Activated naive CD8-positive, alpha-beta T cell treated with anti-CD3 and anti-CD28 coated beads, Interleukin-2, amount 50 U/mL, for 24 hours (primary cell): ENCODE measurements at places on chromosomes 3 and 15.

DNA sequence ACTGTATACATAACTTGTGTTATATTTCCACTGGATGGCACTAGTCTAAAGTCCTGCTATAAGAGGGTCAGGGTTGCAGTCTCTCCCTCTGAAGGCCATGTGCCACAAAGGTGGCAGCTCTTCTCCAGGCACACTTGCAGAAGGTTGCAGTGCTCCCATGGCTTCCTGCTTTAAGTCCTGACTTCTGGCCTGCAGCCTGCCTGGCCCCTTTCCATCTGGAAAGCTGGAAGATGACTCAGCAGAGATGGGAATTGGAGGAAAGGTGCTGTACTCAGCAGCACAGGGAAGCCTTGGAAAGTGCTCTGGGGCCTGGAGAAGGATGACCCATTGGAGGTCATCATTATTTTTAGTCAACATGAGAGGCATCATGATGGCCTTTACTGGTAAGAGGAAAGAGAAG is 40.9 kb upstream of the MRPL3 start:
- no peak for DNase-seq

DNA sequence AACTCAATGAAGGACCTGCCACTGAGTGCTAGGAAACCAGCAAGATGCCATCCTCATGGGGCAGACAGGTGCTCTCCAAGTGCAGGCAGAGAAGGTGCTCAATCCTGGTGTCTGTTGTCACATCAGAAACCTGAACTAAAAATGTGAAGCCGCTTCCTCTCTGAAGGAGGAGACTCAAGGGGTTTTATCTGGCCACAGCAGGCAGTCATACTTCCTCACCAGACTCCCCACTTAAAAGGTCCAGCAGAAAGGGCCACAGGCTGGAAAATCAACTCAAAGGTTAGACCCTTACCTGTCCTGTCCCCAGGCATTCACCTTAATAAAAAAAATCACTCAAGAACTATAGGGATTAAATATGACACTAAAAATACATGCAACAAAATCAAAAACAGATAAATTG is 4.8 kb downstream of the CCDC12 start:
- no peak for DNase-seq

DNA sequence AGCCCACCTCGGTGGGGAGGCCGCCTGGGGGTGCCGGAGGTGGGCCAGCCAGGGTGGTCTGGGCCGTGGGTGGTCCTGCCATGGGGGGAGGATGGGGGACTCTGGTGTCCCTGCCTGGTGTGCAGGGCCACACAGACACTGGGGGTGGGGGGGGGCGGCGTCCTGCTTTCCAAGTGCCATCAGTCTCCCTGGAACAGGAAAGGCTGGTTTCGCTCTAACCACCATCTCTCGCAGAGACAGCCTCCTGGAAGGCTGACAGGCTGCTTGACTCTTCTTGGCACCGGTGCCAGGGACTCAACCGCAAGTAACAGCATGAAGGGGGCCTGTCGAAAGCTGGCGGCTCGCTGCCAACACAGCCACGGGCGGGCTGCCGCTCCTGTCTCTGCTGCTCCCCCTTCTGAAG is 40.3 kb downstream of the RGMA start:
- no peak for DNase-seq

GRCh38 chr15:92163641-92164040 is 230.0 kb upstream of the ST8SIA2 start:
- DNase-seq, result no peak

- DNase-seq, result no peak
Observed at GRCh38 chr3:132378048-132378762, 39.1 kb upstream of the DNAJC13 start.

- DNase-seq, result no peak
Observed at GRCh38 chr3:98796334-98796733, 33.2 kb downstream of the ST3GAL6 start.

DNA sequence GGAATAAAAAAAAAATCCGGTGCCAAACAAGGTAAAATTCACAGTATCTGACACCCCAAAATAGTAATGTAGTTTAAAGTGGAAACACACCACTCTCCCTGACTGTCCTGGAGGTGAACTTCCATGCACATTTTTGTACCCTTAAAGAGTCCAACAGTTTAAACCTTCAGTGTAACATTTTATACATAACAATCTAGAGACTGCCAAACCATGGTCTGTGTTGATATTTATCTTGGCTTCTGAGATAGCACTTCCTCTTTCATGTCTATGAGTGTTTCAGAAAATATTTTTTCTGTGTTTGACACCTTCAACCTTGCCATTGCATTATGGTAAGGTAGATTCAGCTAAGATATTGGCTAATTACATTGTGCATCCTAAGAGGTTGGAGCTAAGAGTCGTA is 13.9 kb downstream of the TMEM45A start:
- DNase-seq, result no peak

DNA sequence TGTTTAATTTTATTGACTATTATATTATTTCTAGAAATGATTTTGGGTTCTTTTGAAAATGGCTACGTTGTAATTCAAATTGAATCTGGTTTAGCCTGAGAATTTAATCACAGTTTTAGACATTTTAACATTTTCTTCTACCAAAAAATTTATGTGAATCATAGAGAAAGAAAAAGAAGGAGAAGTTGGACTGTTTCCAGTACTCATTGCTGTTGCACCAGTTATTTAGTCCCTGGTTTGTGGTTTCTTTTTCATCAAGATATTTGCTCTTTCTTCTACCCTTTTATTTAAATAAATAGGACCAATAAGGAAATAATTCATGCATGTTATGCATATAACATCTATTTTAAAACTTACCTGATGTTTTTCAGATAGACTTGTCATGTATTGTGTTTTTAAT is 1337.1 kb downstream of the ROBO1 start:
- DNase-seq, result no peak

GRCh38 chr15:51186891-51187290 is 92.2 kb upstream of the TNFAIP8L3 start:
- no peak for DNase-seq
